ENCODE measurements at places on chromosomes 16 and 17.

DNA sequence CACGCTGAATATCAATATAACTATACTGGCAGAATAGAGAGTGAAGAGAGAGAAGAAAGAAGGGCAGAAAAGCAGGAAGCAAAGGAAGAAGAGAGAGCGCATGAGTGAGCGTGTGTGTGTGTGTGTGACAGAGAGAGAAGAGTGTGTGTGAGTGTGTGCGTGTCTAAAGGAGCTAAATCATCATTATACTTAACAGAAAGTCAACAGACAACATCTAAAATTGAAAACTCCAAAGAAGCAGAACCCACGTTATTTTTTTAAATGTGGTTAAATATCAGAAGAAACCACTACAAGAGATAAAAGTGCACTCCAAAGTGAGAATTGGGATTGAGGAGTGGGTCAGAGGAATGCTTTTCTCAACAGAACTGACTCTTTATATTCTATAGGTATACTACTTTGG, 77.2 kb downstream of the BRIP1 start:
- DNase-seq, result no peak

GRCh38 chr16:28258567-28258966, 33.8 kb upstream of the SBK1 start:
- no peak for DNase-seq

DNA sequence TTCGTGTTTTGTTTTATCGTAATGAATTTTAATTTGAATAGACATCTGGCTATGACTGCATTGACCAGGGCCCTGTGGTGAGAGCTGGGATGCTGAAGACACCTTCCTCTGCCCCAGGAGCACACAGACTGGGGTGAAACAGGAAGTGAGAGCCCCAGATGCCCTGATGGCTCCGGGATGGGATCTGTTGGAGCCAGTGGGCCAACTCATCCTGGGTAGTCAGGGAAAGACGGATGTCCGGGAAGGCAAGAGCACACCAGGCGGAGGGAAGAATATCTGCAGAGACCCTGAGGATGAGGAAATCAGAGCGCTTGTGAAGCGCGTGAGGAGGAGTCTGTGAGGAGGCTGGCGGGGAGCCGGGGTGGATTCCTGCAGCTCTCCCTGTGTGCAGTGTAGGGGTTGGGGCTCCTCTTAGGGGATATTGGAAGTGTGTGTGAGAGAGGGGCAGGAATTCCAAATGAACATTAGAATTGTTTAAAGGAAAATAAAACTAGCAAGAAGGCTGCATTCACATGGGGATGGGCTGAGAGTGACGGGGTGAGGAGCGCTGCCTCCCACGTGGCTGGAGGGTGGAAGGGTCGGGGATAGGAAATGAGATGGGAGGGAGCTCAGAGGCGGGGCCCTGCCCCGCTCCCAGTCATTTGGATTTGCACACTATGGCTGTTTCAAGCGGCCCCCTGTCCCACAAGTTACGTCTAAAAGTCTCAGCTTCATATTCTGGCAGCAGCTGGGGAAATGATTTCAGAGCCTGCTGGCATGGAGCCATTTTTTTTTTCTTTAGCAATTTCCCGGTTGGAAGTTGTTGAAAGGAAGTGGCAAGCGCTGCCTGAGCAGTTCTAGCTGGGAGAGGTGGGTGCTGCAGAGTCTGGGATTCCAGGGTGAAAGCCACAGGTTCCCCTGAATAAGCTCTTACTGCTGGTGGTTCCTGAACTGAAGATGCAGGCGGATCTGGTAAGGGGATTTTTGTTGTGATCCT, 71.2 kb upstream of the LGALS9 start:
- no peak for DNase-seq

DNA sequence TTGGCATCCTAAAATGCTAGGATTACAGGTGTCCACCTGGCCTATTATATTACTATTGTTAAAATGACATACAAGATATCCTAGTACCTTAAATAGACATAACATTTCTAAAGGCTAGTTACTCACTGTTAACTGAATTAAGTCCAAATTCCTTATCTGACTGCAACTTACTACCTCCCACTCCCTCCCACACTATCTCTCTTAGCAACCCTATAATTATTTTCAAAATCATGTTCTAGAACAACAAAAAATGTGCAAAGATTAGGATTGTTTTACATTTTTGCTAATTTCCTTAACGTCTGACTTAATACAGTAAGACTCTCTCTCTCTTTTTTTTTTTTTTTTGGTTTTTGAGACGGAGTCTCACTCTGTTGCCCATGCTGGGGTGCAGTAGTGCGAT, 2.2 kb upstream of the ATF7IP2 start:
- no peak for DNase-seq

DNA sequence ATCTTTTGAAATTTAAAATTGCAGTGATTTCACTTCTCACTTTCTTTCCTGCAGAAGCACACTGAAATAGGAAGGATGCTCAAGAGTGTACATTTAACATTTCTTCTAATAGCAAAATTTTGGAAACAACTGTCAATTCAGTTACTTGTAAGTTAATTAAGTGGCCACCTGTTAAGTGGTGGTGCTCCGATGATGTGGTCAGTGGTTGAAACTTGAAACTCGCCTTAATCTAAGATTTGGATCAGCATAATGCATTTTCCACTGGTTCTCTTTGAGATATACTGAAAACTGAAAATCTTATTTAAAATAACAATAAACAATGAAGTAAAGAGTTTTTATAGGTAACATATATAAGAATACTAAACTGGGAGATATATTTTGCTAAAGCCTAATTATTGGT, 7.0 kb upstream of the MYH8 start:
- no peak for DNase-seq

GRCh38 chr17:60473788-60474187, 51.5 kb downstream of the CHCT1 start:
- no peak for DNase-seq

DNA sequence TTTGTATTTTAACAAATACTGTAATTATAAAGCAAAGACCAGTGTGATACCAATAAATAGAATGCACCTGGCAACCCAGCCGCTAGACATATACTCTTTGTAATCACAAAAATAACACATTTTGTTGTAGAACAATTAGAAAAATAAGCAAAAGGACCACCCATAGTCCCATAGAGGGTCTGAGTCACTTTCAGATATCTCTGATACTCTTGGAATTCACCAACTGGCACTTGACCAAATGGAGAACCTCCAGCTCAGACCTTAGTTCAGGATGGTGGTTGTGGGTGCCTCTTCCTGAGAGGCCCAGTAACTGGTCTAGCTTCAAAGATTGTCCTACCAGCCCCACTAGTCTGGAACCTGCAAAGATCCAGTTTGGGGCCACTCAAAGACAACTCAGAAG, 789 bp upstream of the TERF2 start:
- DNase-seq, result no peak

- no peak for DNase-seq
These were observed 24.2 kb downstream of the TOM1L2 start for GRCh38 chr17:17947966-17948365.

DNA sequence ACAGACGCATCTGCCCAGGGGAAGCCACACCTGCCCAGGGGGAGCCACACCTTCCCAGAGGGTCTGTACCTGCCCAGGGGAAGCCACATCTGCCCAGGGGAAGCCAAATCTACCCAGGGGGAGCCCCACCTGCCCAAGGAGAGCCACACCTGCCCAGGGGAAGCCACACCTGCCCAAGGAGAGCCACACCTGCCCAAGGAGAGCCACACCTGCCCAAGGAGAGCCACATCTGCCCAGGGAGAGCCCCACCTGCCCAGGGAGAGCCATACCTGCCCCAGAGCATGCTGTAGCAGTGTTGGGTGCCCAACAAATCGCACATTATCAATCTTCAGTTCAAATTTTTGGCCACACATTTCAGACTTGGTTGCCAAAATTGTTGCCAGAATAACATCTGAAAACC, 19.6 kb downstream of the NPRL3 start:
- DNase-seq, result no peak

DNA sequence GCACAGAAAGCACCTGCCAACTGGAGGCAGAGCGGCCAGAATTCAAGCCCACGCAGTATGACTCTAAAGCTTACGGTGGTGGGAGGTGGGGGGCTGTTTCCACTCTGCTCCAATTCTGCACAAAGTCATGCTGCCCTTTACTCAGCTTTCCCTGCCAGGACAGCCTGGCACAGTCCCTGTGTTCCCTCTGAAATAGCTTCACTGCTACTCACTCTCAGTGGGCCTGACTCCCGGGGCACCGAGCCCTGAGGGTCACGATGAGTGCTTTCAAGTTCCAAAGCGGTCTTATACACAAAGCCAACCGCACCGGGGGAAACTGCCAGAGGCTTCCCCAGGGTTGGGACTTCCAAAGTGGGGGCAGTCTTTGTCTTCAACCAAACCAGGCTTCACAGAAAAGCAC, 306.1 kb upstream of the XYLT1 start:
- no peak for DNase-seq

GRCh38 chr16:22938647-22939046, 124.7 kb downstream of the HS3ST2 start:
- no peak for DNase-seq

DNA sequence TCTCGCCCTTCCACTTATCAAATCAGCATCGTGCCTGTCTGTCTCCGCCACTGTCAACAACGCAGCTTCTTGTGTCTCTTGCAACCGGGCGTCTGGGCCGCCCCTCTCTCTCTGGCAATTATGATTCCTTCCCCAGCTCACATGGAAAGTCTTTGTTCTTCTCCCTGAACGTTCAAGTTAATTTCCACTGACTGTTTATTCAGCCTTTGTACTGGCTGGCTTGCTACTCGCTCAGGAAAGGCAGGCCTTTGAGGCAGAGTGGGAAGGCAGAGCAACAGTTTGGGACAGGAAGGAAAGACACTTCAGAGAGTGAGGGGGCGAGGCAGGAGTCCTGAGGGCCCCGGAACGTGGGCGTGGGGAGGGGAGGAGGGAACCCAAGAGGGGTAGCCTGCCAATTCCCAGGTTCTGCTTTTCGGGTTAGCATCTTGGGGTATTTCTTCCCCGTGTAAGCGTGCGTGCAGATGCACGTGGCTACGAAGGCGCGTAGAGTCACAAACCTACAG, 50.8 kb downstream of the AKAP1 start:
- DNase-seq, result no peak

DNA sequence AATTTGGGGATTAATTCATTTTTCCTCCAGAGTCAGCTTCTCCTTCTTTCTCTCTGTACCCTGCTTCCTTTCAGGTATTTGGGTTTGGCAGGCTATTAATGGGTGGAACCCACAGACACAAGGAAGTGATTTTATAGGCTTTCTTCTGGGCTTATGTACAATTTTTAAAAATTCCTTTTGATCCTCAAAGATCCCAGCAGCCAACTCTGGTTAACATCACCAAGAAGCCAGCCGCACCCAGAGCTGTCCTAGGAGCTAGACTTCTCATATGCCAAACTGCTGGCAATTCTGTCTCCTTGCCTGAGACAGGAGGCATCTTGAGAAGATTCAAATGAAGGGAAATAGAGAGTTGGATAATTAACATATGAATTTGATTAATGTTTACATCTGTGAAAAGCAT, 47.2 kb upstream of the ELAC2 start:
- DNase-seq, result no peak

- DNase-seq, result peak; percentile 90
These were observed 34.1 kb downstream of the MAP2K6 start for GRCh38 chr17:69448431-69449102.

DNA sequence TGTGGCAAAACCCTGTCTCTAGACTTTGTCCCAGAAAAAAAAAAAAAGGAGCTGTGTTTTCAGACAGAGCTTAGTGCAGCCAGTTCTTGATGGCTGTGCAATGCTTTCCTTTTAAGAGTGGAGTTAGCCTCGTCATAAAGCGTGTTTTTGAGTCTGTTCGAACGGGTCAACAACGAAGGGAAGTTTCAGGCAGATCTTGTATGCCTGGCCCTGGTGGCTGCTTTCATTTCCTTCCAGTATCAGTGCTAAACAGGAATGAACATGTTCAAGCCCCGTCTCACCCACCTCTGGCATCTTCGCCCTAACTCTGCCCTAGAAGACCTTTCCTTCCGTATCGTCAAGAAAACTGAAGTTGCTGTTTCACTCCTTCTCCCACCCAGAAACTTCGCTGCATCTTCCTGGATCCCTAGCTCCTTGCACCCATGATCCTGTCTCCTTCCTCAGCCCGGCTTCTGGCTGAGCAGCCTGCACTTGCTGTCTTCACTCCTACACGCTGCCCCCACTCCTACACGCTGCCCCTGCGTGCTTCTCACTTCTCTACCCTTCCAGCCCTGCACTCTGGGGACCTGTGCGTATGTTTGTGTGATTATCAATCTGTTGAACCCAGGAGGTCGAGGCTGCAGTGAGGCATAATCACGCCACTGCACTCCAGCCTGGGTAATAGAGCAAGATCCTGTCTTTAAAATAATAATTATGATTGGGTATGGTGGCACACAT, 55.3 kb downstream of the USP10 start:
- no peak for DNase-seq

DNA sequence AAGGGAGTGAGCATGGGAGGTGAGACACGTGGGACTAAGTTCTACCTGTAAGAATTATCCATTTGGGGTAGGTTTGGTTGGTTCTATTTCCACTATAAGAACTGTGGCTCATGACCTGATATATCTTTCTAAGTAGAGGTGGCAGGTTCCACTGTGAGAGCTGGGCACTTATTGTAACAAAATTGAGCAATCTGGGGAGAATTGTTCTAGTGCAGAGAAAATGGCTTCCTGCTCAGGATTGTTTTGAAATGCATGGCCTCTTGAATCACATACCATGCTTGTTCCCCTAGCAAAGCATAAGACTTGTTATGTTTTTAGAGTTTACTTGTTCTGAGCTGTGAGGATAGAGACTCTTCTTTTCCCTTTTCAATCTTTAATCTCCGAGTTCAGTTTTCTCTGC, 125.9 kb downstream of the MAP2K6 start:
- no peak for DNase-seq

DNA sequence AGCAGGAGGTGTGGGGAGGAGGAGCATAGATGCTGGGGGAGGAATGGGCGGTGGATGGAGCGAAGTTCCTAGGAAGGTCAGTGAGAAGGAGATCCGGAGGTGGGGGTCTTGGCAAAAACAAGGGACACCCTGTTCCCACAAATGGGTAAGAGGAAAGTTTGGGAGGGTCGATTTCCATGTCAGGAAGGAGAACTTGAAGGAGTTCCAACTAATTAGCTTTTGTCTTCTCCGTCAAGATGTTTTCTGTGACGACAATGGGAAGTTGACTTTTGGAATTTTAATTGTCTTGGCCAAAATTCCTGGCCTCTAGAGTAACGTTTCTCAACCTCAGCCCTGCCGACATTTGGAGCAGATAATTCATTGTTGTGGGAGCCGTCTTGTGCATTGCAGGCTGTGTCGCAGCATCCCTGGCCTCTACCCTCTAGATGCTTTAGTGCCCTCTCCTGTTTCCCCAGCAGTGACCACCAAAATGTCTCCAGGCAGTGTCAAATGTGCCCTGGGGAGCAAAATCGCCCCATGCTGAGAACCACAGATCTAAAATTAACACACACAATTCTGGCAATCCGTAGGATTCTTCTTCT, 97.1 kb downstream of the PITPNC1 start:
- peak; percentile 32 for DNase-seq

Data from ELF-1 (cell line).